ENCODE measurements at places on chromosomes 7 and 10. TPM values are rescaled to one million over a fixed set of nuclear protein-coding genes. Genes with fewer than 3 reads are reported as not detected.

ARMH3 gene
- polyA plus RNA-seq, result 12.1 TPM

CDK13 gene
- polyA plus RNA-seq, result 23.1 TPM

SFRP5 gene
- not detected for polyA plus RNA-seq

DNA sequence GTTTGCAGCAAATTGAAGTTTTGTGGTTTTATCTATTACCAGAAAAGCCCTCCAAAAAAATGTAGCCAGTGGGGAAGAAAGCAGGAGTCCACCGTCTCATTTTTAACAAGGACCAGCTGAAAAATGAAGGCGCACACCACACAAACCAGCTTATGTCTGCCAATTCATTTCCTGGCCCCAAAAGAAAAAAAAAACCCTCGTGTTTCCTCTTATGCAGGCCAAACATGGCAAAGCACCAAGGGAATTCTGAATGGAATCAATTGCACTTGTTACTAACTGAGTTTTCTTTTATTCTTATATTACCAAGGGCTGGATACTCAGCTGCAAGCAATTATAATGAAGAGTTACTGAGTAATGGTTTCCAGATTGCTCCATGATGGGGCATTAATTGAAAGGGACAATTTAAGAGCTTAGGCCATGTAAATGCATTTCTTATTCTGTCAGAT, 428.3 kb upstream of the NPVF start:
- no peak overlapping the region for H3K27ac ChIP-seq
- H3K4me3 ChIP-seq, result no peak overlapping the region
- H3K4me1 ChIP-seq, result peaks cover 59% of the 10 kb centered on the region
- H3K36me3 ChIP-seq, result no peaks in the 10 kb centered on the region
- DNase-seq, result peak; percentile 34

DNA sequence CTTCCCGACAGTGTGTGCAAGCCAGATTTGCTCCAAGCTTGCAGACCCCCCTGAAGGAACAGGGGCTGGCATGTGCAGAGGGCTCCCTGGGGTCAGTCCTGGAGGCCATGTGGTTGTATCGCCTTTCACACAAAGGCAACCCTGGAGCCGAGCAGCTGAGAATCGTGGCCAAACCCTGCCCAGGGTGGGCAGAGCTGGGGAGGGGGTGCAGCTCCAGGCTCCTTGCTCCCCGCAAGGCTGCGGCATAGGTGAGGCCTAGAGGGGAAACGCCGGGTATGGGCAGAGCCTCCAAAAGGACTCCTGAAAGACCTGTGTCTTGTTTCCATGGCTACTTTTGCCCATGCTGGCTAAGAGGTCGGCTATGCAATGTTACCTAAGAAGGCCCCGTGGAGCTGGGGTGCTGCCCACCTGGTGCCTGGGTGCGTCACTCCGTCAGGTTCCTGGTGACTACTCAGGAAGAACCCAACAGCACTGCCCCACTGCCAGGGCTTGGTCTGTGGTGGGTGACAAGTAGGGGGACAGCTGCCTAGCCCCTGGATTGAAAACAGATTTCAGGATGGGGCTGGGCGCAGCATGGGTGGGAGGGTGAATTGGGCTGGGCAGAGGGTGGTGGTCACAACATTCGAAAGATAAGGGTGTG, 171.0 kb upstream of the SHH start:
- peaks cover 88% of the 10 kb centered on the region for H3K27me3 ChIP-seq
- no peak for DNase-seq
- H3K4me3 ChIP-seq, result no peak overlapping the region

DNA sequence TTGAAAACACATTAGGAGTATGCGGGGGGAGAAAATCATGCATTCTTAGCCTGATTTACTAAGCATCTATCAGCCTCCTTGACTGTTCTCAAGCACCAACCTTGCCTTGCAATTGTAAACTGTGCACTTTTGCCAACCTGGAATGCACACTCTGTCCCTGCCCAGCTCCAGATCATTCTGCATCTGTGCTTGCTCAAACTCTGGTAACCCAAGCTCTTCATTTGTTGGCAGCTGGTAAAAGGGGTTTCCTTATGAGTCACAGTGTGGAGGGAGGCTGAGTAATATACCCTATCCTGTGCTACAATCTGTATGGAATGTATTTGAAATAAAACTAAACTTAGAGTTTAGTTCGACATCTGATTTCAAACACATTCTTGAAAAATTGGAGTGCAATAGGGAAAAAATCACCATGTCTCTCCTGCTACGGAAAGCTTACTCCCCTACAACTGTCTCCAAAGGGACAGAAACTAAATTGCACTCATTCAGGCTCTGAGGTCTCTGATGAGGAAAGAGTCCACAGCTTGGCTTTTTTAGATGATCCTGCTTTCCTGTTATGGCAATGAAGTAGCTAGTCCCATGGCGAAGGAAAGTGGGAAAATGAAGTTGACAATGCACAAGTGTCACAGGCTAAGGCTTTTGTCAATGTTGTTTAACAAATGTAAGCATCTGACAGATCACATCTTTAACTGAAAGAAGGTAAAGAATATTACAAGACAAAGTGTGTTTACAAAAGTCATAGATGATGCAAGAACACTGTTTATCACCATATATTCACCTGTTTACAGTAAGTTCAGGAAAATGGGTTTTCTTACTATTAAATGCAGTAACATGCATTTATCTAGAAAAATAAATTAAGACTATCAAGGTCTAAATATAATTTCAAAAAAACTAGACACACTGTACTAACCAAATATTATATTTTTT, 61.9 kb downstream of the TES start:
- peak overlapping the region; percentile 91 for H3K27ac ChIP-seq
- no peaks in the 10 kb centered on the region for H3K36me3 ChIP-seq
- no peaks in the 10 kb centered on the region for H3K27me3 ChIP-seq
- H3K4me3 ChIP-seq, result peak overlapping the region; percentile 49

GRCh38 chr7:72334698-72335097, 77.4 kb downstream of the CALN1 start:
- H3K4me3 ChIP-seq, result no peak overlapping the region
- no peak for DNase-seq
- no peaks in the 10 kb centered on the region for H3K36me3 ChIP-seq
- no peaks in the 10 kb centered on the region for H3K4me1 ChIP-seq

- peaks cover 26% of the 10 kb centered on the region for H3K4me1 ChIP-seq
- H3K4me3 ChIP-seq, result no peak overlapping the region
- H3K36me3 ChIP-seq, result no peaks in the 10 kb centered on the region
- H3K27ac ChIP-seq, result peak overlapping the region; percentile 45
These were observed 17.3 kb upstream of the INPP5A start for GRCh38 chr10:132520177-132520811.

GRCh38 chr10:87618566-87619423, 40.9 kb upstream of the PAPSS2 start:
- H3K36me3 ChIP-seq, result no peaks in the 10 kb centered on the region
- no peak overlapping the region for H3K27ac ChIP-seq
- no peaks in the 10 kb centered on the region for H3K27me3 ChIP-seq
- no peaks in the 10 kb centered on the region for H3K4me1 ChIP-seq
- H3K4me3 ChIP-seq, result no peak overlapping the region
- no peak for DNase-seq

- no peak overlapping the region for H3K4me3 ChIP-seq
- H3K4me1 ChIP-seq, result no peaks in the 10 kb centered on the region
- peaks cover 52% of the 10 kb centered on the region for H3K36me3 ChIP-seq
- H3K27ac ChIP-seq, result no peak overlapping the region
- DNase-seq, result no peak
These were observed 17.3 kb downstream of the NT5C2 start for GRCh38 chr10:103175580-103176285.

DNA sequence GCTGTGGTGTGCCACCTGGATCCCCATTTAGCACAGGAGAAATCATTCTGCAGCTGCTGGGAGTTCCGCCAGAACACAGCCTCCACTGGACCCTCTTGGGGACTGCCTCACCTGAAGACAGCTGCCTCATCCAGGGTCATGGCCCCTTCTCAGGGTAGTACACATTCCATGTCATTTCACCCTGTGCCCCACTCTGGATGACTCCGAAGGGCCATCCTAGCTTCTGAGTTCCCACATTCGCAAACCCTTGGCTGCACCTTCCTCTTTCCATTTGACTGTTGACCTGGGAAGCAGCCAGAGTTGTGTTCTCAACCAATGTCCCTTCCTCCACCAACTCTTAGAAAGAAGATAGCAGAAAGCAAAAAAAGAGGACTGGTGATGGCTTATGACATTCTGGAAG, 125.6 kb upstream of the TBX20 start:
- no peak for DNase-seq
- H3K36me3 ChIP-seq, result no peaks in the 10 kb centered on the region
- H3K27ac ChIP-seq, result no peak overlapping the region
- no peak overlapping the region for H3K4me3 ChIP-seq
- H3K27me3 ChIP-seq, result peaks cover 6% of the 10 kb centered on the region

- no peaks in the 10 kb centered on the region for H3K36me3 ChIP-seq
- peak; percentile 80 for DNase-seq
- peak overlapping the region; percentile 93 for H3K27ac ChIP-seq
- no peaks in the 10 kb centered on the region for H3K27me3 ChIP-seq
- peaks cover 5% of the 10 kb centered on the region for H3K4me1 ChIP-seq
- peak overlapping the region; percentile 94 for H3K4me3 ChIP-seq
These were observed 53.8 kb downstream of the KCTD7 start for GRCh38 chr7:66682350-66683093.

GRCh38 chr7:30886608-30887011, 25.0 kb upstream of the AQP1 start:
- peak; percentile 79 for DNase-seq
- no peak overlapping the region for H3K27ac ChIP-seq
- H3K27me3 ChIP-seq, result no peaks in the 10 kb centered on the region
- H3K36me3 ChIP-seq, result no peaks in the 10 kb centered on the region

DNA sequence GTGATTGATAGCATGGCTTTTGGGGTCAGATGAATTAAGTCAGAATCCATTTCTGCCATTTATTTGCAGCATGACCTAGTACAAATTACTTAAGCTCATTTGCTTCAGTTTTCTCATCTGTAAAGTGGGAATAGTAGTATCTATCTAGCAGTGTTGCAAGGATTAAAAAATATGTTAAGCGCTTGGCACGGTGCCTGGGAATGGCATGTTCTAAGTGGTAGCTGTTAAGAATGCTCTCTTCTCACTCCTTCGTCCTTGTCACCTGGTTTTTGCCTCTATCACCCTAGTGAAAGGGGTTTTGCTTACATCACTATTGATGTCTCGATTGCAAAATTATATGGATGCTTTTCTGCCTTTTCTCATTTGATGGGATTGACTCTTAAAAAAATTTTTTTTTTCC, 7.4 kb downstream of the TMEM248 start:
- DNase-seq, result no peak
- H3K27me3 ChIP-seq, result no peaks in the 10 kb centered on the region
- peaks cover 22% of the 10 kb centered on the region for H3K36me3 ChIP-seq
- no peaks in the 10 kb centered on the region for H3K4me1 ChIP-seq
- no peak overlapping the region for H3K4me3 ChIP-seq

GRCh38 chr7:108372618-108373017, 83.6 kb downstream of the NRCAM start:
- no peaks in the 10 kb centered on the region for H3K27me3 ChIP-seq
- no peak for DNase-seq
- H3K36me3 ChIP-seq, result peaks cover 2% of the 10 kb centered on the region
- peaks cover 10% of the 10 kb centered on the region for H3K4me1 ChIP-seq
